ENCODE measurements at places on chromosomes 6 and 20. TPM values are rescaled to one million over a fixed set of nuclear protein-coding genes. Genes with fewer than 3 reads are reported as not detected.

Gene PDE7B
- total RNA-seq, result 3.5 TPM

Gene PRRT1
- total RNA-seq, result not detected

Gene HDGFL1
- total RNA-seq, result not detected

Gene SCUBE3
- total RNA-seq, result not detected

Gene SSTR4
- total RNA-seq, result not detected

Gene RIPPLY2
- total RNA-seq, result not detected

Gene C6orf15
- total RNA-seq, result not detected

Gene NMBR
- not detected for total RNA-seq

- DNase-seq, result no peak
Observed at GRCh38 chr20:43750774-43751166, 24.0 kb upstream of the GTSF1L start.

DNA sequence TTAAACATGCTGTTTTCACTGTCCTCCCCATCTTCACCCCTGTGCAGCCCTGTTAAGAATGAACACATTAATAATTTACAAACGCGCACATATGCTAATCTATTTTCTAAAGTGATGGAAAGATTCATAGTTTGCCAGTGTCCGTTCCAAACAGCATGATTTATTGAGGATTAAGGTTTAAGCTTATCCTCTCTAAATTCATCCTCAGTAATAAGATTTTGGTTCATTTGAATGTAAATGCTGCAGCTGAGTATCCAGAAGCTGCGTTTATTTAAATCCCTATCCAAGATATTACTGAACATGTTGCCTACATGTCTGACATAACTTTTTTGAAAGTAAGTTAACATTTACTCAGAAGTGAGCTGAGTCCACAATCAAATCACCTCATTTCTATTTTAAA, 42.8 kb upstream of the FAM135A start:
- DNase-seq, result no peak

GRCh38 chr6:112563368-112563767, 216.2 kb downstream of the RFPL4B start:
- peak; percentile 86 for DNase-seq

- DNase-seq, result no peak
Observed at GRCh38 chr20:59324521-59325141, 24.2 kb downstream of the EDN3 start.

DNA sequence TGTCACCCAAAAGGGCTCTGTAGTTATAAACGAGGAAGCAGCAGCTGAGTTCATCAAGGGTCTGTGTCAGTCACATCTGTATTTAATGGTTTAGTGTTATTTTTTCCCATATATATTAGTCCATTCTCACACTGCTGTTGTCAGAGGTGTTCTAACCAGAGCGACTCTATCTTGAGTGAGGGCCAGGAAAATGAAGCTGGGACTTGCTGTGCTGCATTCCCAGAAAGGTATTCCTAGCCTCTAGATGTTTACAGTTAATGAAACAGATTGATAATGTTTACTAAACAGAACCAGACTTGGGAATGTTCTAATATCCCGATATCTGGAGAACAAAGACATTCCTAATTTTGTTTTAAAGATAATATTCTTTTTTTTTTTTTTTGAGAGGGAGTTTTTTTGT, 48.0 kb upstream of the SEC63 start:
- no peak for DNase-seq

DNA sequence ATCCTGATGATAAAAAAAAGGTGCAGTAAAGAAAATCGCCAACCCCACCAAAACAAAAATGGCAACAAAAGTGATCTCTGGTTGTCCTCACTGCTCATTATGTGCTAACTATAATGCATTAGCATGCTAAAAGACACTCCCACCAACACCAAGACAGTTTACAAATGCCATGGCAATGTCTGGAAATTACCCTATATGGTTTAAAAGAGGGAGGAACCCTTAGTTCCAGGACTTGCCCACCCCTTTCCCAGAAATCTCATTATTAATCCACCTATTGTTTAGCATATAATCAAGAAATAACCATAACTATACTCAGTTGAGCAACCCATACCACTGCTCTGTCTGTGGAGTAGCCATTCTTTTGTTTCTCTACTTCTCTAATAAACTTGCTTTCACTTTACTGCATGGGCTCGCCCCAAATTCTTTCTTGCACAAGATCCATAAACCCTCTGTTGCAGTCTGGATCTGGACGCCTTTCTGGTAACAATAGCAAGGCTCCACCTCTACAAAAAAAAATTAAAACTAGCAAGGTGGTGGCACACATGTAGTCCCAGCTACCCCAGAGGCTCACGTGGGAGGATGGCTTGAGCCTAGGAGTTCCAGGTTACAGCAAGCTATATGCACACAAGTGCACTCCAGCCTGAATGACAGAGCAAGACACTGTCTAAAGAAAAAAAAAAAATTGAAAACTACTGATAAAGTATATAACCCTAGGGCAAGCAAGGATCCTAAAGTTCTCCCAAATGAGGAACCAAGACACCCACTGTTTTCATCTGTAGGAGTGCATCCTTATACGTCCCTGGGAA, 278.8 kb upstream of the JARID2 start:
- no peak for DNase-seq

DNA sequence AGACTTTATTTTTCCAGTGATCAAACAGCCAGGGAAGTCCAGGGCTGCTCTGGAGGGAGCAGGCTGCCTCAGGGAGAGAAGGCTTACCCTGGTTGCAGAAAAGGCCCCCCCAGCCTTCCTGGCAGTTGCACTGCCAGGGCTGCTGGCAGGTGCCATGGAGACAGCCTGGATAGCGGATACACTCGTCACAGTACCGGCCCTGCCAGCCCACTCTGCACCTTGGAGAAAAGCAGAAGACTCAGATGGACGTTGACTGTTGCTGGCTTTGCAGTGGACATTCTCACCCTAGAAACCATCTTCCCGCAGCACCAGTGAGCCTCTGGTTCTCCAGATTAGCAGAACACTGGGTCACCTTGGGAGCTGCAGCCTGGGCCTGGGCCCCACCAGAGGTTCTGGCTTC, 5.4 kb downstream of the DLL1 start:
- no peak for DNase-seq

GRCh38 chr6:14384175-14384949, 266.8 kb downstream of the CD83 start:
- DNase-seq, result no peak

- DNase-seq, result no peak
Observed at GRCh38 chr6:38068854-38069590, 249.5 kb downstream of the ZFAND3 start.

DNA sequence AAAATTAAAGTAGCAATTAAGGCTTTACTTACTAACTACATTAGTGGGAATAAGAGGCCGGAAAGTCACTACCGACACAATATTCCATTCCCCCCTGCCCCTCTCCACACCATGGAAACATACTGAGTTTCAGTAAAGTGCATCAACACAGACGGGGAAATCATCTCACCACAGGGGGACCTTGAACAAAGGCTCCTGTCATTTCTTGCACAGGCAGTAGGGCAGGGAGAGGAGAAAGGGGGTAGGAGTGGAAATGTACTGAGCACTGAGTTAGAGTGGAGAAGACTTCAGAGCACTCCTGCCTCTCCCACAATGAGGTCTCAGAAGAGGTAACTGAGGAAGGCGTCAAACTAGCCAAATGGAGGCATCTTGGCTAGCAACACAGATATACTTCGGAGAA, 1426.9 kb upstream of the EYS start:
- no peak for DNase-seq

Data from M059J (cell line).